Fibroblast of upper back skin (primary cell): ENCODE measurements at places on chromosomes 4 and X.

DNA sequence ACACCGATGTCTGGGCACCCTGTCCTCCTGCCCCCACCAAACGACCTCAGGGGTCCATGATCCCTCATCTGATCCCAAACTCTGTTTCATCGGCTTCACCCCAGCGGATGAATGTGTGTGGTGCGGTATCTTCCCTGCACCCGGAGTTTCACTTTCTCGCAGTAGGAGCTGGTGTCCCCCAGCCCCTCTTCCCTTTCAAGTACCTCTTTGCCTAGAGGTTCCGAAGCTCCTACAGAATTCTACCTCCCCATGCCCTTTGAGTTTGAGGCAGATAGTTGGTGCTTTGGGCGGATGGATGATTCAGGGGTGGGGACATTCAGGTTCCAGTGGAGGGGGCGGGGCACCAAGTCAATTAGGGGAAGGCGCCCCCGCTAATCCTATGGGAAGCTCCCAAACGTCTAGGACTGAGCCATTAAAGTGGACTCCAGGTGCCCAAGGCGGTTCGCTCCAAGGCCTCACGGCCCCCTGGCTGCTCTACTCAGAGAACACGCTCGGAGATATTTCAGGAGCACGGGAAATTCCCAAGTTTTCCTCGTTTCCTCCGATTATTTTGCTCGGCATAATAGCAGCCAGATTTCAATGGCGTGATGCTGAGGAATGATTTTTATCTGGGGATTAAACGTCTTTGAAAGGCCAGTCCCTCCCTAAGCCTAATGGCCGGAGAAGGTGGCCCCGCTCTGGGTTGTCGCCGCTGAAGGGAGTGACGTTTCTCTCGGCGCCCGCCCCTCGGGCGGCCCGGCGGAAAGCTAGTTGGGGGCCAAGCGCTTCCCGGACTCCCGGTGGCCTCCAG lies 1.3 kb downstream of the MSX1 start:
- peak; percentile 40 for DNase-seq

DNA sequence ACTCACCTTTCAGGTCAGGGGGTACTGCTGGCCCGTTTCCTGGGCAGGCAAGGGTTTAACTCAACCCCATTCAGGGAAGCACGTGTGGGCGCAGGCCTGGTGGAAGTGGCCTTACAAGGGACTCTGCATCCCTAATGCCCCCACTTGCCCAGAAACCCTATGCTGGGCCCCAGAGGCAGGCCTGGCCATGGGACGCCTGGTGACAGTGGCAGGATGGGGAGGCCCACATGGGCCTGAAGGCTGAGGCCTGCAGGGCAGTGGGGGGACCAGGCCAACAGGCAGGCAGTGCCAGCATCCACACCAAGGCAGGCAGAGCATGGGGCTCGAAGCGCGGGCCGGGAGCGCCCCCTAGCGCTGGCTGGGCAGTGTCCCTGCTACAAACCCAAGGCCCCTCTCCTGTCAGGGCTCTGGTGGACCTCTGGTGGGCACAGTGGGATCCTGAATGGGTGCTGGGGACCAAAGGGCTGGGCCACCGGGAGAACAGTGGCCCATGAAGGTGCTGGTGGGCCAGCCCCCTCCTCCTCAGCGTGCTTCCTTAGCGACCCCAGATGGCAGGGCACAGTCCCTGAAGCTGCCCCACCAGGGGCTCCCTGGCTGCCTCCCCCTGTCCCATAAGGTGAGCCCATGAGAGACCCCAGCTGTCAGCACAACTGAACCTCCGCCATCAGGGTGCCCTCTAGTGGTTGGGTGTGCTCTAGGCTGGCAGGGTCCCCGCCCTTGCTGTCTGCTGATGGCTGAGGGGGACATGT lies 16.8 kb downstream of the FGFR3 start:
- DNase-seq = peak; percentile 40

DNA sequence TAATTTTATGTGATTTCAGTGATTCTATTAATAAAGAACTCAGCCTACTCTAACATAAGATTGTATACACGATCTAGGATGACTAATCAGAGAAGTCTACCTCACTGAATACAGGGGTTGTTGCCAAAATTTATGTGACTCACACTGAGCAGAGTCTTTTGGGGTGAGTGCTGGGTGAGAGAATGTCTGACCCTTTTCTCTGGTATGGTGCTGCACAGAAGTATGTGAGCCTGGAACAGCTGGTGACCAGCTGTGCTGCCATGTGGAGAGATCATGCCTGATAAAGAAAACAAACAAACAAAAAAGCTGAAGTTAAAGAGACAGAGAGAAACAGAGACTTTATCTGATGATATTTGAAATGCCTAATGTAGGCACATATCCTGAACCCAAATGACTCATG lies 618.1 kb upstream of the GRIA3 start:
- DNase-seq = peak; percentile 98

DNA sequence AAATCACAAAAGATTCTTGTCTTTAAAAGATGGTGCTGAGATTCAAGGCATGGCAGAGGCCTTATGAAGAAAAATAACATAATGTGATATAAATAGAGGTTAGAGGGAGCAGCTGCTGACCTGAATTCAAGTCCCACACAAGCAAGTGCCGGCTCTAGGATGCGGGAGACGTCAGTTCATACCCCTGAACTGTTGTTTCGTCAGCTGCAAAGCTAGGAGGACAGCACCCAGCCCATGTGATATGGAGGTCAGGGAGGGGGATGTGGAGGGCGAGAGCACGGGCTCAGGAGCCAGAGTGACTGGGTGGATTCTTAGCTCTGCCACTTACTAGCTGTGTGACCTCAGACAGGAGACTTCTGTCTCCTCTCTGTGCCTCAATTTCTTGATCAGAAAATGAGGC lies 77.9 kb downstream of the JAKMIP1 start:
- DNase-seq = no peak

DNA sequence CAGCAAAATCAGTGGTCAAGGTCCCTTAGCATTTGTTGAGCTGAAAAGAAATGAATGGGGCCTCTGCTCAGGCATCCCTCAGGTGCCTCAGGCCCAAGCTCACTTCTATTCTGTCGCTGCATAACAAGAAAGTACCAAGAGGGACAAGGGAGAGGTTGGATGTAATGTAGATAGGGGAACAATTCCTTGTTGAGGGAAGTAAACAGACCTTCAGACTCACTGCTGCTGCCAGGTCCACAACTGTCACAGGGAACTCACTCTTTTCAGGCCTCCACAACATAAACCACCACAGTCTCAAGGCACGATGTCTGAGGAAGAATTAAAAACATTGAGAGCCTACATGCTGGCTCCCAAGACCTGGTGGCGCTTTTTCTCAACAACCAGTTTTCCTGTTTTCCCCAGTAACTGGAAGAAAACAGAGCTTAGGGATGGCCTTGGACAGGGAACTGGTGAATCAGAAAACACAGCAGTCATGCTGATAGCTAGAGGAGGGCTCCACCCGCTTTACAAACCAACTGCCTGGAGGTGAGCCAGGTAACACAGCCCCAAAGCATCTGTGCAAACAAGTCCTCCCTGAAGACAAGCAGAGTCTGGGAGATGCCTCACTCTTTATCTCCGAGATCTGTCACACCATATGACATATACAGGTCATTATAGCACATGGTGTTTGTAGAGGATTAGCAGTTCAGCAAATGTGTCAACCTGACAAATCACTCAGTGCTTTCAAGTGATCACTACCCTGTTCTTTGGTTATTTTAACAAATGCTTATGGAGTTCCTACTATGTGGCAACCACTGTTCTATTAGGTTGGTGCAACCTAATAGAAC lies 14.3 kb upstream of the AWAT1 start:
- no peak for DNase-seq

- DNase-seq = no peak
Measured at GRCh38 chr4:184384810-184385557, 89.4 kb downstream of the IRF2 start.

DNA sequence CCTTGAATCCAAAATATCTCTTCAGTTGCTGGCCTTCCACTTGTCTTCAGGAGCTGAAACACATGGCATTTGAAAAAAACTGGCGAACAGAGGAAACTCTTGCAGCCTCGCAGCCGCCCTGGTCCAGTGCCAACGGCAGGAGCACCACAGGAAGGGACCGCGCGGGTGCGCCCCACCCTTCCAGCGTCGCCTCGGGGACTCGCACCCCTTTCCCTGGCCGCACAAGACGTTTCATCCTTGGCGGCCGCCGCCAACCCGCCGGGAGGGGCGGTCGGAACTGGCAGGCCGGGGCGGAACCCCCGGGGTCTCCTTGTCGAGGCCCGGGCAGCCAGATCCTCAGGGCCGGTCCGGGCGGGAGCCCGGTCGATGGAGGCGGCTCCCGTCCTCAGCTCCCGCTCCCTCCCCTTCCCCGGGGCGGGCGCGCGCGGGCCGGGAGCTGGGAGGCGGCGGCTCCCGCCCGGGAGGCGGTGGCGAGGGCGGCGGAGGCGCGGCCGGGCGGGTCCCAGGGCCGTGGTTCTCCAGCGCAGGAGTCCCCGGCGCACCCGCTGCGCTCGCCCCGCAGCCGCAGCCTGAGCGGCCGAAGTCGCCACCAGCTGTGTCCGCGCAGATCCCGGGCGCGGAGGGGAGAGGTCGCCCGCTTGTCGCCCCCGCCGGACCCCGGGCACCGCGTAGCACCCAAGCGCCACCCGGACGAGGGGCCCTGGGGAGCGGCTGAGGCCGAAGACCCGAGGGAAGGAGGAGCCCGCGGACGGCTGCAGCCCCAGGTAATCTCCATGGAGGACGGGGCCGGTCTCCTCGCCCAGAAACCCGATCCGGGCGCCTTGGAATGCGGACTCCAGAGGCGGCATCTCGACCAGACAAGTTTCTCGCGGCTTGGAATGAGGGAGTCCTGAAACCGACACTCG lies 886 bp upstream of the NDST3 start:
- peak; percentile 43 for DNase-seq

- DNase-seq = peak; percentile 30
Measured at GRCh38 chr4:26964512-26964911, 103.9 kb downstream of the STIM2 start.

- DNase-seq = no peak
Measured at GRCh38 chr4:112517911-112518310, 1.9 kb upstream of the NEUROG2 start.

- DNase-seq = peak; percentile 63
Measured at GRCh38 chr4:122914938-122915337, 7.5 kb downstream of the NUDT6 start.

DNA sequence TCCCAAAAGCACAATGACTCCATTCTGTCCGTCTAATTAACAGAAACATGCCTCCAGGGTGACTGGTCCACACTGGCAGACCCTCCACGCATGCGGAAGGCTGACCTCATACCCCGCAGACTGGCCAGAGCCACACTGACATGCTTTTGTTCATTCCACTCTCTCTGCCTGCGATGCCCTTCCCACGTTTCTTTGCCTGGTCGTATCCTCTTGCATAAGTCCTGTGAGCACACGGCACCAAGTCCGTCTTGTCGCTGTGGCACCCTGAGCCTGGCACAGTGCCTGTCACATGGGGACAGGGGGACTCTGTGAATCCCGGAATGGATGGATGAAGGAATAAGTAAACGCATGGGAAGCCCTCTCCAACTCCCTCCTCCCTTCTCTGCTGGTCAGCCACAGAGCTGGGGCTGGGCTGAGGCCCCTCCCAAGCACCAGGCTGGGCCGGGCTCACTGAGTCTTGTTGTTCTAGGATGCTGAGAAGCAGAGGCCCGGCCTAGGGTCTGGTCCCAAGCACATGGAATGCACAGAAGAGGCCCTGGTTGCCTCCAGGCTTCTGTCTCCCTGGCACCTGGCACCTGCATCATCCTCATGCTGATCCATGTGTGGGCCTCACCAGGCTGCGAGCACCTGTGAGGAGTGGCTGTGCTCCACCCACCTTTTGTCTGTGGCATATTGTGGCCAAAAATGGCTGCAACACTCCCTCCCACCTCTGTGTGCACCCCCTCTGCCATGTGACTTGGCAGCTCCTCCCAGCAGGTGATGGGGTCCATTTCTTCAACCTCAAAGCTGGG lies 38.9 kb upstream of the C4orf50 start:
- no peak for DNase-seq
